ENCODE measurements at places on chromosomes 7 and 10.

- DNase-seq = no peak
Observed at GRCh38 chr7:91020636-91021385, 243.4 kb upstream of the FZD1 start.

DNA sequence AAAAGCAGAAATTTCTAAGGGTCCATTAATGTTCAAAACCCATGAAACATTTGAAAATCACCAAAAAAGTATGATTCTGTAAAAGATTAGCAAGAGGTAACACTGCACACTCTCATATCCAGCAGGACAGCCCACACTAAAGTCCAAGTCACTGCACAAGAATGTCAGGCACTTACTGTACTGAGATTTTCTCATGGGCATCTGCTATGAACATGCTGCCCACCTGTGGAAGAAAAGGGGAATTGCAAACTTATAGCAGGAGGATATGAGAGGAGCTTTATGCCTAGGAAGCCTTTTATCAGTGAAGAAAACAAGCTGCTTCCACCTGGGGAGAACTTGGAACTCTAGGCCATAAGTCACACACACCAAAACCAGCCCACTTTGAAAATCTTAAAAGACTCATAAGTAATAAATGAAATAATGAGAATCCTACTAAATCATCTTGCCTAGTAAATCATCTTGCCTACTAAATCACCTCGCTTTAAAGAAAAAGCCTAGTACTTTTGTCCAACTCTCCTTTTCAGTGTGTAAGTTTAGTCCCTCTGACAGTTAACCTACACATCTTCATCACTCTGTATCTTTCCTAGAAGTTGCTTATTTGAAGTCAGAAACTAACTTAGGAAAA is 46.1 kb downstream of the ARMH3 start:
- peak; percentile 87 for DNase-seq

DNA sequence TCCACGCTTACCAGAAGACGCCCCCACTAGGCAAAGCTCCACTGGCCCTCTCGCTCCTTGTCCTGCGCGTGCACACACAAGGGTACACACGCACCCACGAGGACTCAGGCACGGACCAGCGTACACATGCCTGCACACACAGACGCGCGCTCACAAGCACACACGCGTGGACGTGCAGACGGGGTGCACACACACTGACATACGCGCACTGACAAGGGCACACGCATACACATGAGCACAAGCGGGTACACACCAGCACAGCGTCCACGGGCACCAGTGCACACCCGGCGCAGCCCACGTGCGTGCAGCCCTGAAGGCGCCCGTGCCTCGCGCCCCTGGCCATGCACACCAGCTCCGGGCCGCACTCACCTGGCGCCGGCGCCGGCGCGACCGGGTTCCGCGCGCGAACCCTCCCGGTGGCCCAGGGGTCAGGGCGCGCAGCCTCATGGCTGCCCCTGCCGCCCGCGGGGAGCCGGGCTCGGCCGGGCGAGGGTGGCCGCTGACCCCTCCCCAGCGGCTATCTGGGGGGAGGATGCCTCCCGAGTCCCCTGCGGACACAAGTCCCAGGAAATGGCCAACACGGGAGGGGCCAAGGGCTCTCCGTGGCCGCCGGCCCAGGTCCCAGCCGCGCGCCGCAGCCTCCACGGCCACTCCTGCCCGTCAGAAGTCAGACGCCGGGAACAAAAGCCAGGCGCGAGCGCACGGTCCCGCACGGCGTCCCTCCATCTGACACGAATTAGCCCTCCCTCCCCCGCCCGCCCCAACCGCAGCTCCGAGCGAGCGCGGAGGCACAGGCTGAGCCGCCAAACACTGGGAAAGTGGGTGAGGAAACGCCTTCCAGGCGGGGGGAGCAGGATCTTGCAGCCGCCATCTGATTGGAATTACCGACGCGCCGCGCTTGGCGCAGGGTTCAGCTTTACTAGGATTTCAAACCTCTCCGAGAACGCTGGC is 45.0 kb downstream of the TNS3 start:
- DNase-seq = peak; percentile 44

DNA sequence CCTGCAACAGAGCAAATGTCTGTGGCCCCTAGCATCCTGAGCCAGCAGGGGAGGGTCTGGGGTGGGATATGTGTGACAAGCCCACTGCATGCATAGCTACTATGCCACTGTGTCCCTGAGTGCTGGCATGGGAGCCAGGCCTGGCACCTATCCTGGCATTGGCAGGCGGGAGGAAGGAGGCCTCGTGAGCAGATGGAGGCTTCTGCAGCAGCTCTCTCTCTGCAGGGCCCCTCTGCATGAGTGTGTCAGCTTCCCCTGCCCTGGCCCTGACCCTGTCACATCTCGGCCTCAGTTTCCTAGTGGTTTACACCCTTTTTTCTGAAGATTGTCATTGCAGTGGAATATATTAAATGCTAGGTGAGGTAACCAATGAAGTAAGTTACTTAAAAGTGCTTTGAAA is 13.1 kb upstream of the IMPDH1 start:
- no peak for DNase-seq

DNA sequence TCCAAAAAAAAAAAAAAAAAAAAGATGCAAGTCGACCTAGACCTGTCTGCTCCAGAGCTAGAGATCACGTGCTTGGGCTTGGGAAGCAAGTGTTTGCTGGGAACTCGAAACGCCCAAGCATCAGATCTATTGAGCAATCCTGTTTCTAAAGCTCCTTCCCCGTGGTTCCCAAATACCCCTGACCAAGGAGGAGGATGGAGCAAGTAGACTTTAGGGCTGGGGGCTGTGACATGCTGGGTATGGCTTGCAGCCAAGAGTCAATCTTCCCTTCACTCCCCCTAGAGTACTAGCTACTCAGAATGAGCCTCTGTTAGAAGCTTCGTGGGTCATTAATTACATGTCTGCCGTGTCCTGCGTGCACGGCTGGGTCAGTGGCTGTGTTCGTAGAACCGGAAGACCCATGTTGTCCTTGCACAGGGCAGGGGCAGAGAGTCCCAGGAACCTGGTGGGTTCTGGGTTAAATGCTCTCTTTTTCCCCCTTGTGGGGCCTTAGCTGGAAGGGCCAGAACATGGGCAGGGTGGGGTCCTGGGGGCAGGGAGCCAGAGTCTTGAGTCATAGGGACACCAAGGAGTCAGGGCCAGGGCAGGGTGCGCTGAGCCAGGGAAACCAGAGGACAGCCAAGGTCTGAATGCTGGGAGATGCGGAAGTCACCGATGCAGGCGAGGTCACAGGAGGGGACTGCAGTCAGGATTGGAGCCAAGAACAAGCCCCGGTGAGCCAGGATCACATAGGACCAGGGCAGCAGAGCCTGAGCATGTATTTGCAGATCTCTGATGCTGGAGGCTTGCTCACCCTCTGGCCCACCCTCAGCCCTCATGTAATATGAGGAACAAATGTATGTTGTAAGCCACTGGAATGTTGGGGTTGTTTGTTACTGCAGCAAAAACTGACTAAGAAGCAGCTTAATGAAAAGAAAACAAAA is 34.6 kb upstream of the TPST1 start:
- peak; percentile 14 for DNase-seq

- DNase-seq = no peak
Observed at GRCh38 chr7:102828286-102828685, 79.5 kb downstream of the FAM185A start.

GRCh38 chr10:98748298-98748697 is 301.6 kb upstream of the HPS1 start:
- DNase-seq = peak; percentile 78

DNA sequence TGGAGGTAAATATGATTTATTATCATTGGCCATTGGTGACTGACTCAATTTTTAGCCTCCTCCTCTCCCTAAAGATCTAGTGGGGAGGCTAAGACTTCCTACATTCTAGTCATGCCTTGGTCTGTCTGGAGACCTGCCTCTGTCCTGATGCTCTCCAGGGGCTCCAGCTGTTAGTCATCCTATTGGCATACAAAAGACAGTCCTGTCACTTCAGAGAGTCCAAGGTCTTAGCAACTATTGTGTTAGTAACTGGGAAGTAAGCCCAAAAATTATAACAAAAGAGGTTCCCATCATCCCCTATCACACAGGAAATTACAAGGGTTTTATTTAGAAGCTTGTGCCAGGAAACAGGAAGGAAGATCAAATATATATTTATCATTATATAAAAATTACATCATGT is 400.6 kb upstream of the VSTM2A start:
- no peak for DNase-seq

- DNase-seq = peak; percentile 46
Observed at GRCh38 chr7:5711409-5711808, 70.1 kb downstream of the RNF216 start.

DNA sequence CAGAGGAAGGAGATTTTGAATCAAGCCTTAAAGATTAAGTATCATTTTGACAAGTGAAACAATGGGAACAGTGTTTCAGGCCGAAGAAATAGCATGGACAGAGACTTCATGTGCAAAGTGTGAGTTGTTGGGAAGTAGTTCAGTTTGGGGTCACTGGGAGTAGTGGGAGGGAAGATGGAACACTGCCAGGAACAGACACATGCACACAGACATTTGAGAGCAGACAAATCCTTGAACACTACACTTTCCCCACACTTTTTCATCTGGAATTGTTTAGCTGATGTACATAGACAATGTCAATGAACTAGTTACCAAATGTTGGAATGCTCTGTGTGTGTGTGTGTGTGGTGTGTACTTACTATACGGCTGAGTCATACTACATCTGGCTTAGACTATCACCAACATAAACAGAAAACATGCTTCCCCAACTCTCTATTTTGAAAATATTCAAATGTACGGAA is 52.4 kb upstream of the LRRC17 start:
- peak; percentile 35 for DNase-seq

- DNase-seq = no peak
Observed at GRCh38 chr10:102433619-102434046, 1.3 kb upstream of the CUEDC2 start.

GRCh38 chr7:47149208-47149839 is 432.6 kb downstream of the TNS3 start:
- DNase-seq = no peak

- no peak for DNase-seq
Observed at GRCh38 chr7:15457990-15458955, 103.5 kb downstream of the AGMO start.

DNA sequence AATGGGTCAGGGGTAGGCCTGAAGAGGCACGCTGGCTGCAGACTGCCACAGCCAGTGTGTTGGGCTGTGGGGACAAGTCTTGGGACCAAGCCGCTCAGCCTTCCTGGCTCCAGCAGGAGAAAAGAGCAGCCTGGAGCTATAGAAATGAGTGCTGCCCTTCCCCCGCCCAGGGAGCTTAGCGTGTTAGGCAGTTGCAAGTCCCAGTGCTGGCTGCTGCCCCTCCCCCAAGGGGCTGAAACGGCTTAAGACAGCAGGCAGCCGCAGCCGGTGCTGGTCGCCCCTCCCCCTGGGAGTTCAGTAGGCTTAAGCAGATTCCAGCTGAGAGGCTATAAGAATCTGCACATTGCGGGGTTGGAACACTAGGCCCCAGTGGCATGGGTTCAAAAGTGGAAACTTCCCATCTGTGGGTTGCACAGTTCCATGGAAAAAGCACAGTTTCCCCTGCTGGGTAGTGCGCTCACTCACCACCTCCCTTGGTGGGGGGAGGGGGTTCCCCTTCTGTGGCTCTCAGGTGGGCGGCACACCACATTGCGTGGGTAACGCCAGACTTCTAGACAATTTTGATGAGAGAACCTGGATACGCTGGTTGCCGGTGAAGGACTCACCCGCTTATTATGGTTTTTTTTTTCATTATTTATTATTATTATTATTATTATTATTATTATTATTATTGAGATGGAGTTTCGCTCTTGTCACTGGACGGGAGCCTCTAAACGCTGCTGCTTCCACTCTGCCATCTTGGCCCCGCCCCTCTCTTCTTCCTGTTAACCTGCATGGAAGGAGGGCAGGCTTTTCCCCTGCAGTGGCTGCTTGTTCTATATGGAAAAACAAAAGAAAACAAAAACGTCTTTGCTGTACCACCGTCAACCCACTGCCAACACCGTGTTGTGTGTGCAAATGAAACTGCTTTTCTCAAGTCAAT is 151.1 kb downstream of the CXCL12 start:
- DNase-seq = no peak

GRCh38 chr10:61642150-61642571 is 20.6 kb upstream of the CABCOCO1 start:
- DNase-seq = no peak

DNA sequence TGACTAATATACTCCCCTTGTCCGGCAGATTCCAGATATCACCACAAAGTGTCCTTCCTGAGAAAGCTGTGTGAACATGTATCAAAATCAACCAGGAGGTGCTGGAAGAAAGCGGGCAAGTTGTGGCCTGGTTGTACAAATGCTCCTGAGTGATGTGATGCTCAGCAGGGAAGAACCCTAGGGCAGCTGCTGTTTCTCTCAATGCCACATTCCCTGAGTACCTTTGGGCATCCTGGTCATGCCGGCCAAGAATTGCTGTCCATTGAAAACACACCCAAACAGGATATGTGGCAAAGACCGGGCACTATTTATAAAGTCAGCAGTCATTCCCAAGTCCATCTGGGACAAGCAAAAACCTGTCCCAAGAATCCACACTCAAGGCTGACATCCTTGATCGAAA is 7.8 kb upstream of the ADCY1 start:
- DNase-seq = no peak

- DNase-seq = no peak
Observed at GRCh38 chr7:30900053-30900452, 11.6 kb upstream of the AQP1 start.

GRCh38 chr10:6239213-6239991 is 36.7 kb downstream of the PFKFB3 start:
- DNase-seq = peak; percentile 93

- DNase-seq = no peak
Observed at GRCh38 chr10:62893036-62893435, 76.9 kb upstream of the EGR2 start.

DNA sequence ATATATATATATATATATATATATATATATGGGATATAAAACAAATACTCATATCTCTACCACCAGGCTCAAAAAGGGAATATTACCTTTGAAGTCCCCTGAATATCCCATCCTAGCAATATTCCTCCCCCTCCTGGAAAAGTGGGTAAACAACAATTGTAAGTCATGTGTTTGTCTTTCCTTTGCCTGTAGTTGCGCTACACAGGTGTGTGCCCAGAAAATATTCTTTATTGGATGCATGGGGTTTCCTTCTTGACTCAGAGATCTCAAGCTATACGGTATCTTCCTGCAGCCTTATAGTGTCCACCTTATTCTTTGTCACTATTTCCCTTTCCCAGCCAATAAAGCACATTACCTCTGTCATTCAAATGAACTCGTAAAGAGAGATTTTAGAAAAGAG is 54.2 kb downstream of the MET start:
- DNase-seq = peak; percentile 53

- DNase-seq = peak; percentile 69
Observed at GRCh38 chr10:13987446-13987845, 343.3 kb downstream of the FRMD4A start.

- DNase-seq = peak; percentile 87
Observed at GRCh38 chr7:120554960-120555571, 282.1 kb downstream of the KCND2 start.

- DNase-seq = no peak
Observed at GRCh38 chr10:1204434-1205326, 148.5 kb downstream of the WDR37 start.
